Stimulated activated naive B cell treated with anti-CD40 and anti-IgM and Interleukin-4, amounts not matched to agents 10 μg/mL and 1 μg/mL and 100 μg/mL, for 72 hours (primary cell): ENCODE measurements at places on chromosomes 3 and 15.

GRCh38 chr15:55786341-55786740 lies 43.4 kb upstream of the PRTG start:
- no peak for DNase-seq

GRCh38 chr15:95085056-95085455 lies 853.7 kb downstream of the MCTP2 start:
- no peak for DNase-seq

GRCh38 chr3:116254541-116254940 lies 190.7 kb downstream of the LSAMP start:
- DNase-seq, result no peak

GRCh38 chr15:77118882-77119321 lies 48.0 kb upstream of the TSPAN3 start:
- DNase-seq, result no peak

- peak; percentile 40 for DNase-seq
Observed at GRCh38 chr3:197456261-197457091, 99.3 kb downstream of the BDH1 start.

- DNase-seq, result peak; percentile 28
Observed at GRCh38 chr3:36876181-36876936, 68.5 kb downstream of the TRANK1 start.

- DNase-seq, result no peak
Observed at GRCh38 chr3:52299879-52300611, 12.4 kb downstream of the GLYCTK start.

GRCh38 chr3:73557986-73558726 lies 66.6 kb downstream of the PDZRN3 start:
- no peak for DNase-seq

- no peak for DNase-seq
Observed at GRCh38 chr15:92112180-92112579, 258.7 kb downstream of the SLCO3A1 start.

DNA sequence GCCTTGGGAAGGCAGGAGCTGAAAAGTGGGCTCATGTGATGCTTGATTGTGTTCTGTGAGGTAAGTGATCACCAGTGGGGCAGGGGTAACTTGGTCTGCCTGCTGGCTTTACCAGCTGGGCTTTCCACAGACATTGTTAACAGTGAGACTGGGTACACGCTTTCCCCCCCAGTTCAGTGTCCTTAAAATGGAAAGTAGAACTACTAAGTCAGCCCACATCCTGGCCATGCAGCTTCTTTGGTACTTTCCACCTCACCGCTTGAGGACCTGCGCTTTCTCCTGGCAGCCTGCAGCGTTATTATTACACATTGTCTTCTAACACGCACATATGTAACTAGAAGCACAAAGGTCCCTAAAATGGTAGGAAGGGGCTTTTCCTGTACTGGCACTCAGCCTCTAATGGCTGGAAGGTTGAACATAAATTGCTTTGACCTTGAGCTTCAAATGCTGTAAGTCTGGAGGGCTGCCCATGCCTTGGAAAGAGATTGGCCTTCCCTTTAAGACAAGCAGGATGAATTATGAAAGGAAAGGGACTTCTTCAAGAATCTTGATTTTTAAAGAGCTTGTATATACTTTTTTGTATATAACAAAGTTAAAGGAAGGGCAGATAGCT lies 216.1 kb upstream of the ROPN1 start:
- DNase-seq, result no peak

GRCh38 chr3:49794926-49795905 lies 4.5 kb downstream of the CDHR4 start:
- DNase-seq, result no peak

DNA sequence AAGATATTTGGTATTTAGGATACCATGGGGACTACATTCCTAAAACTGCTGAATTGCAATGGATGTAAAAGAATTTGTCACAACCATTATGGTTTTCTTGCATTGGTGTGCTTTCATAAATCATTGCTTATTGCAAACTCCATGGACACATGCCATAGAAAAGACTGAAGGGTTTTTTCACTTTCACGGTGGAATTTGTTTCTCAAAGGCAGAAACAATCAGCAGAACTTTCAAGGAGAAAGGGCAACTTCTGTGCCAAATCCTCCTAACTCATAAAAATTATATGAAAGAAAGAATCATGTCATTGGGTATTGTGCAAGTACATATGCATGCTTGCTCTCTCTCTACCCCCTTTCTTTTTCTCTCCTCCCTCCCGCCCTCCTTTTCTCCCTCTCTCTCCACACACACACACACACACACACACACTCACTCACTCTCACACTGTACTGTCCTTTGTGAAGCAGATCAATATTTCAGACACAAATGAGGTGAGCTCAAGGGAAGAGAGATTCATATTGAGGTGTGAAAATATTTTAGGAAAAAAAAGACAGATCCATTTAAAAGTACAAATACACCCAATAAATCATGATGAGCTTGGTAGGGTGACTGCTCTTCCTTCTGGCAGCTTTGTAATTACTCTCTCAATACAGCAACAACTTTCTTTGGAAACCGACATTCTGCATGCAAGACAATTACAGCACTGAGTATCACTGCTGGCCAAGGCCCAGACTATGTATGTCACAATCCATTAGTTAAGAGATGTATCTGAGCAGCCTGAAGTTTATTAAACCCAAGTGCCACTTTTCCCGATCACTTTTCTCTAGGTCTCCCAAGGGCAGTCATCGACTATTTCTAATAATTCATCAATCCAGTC lies 492.6 kb downstream of the TUSC7 start:
- DNase-seq, result no peak

DNA sequence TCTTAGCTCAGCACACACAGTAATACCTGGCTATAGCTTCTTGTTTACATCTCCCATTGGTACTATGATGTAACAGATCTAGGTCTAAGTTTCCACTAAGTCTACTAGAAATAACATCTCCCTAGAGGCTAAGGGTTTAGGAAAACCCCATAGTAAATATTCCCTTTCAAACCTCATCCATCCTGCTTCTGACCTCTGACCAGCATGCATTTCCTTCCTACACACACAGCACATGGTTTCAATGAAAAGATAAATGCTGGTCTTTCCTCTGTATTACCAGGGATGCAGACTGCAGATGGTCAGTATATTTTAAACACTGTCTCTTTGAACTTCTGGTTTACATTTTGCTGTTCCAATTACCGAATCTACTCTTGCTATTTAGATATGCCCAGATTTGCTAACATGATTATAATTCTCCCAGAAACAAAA lies 96.6 kb downstream of the EFL1 start:
- no peak for DNase-seq

DNA sequence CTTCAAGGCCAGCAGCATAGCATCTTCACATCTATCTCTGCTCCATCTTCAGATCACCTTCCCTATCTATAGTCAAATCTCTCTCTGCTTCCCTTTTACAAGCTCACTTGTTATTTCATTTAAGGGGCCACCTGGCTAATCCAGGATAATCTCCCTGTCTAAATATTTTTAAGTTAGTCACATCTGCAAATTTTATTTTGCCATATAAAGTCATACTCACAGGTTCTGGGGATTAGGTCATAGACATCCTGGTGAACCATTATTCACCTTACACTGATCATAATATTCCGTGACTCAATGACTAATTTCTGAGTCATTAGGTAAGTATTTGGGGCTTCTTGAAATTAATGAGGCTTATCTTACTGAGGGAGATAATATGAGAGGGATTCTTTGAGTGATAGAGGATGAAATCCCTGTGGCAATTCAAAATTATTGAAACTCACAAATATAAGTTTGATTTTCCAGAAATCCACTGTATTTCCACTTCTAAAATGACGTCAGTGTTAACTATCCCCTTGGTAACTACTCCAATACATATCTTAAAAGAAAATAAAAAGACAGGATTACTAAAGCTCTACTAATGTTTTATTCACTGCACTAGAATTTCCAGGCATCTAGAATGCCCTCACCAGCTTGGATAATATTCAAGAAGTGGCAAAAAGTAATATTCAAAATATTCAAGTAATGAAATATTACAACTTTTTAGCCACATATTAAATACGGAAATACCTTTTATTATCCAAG lies 93.7 kb upstream of the RBMS3 start:
- no peak for DNase-seq

DNA sequence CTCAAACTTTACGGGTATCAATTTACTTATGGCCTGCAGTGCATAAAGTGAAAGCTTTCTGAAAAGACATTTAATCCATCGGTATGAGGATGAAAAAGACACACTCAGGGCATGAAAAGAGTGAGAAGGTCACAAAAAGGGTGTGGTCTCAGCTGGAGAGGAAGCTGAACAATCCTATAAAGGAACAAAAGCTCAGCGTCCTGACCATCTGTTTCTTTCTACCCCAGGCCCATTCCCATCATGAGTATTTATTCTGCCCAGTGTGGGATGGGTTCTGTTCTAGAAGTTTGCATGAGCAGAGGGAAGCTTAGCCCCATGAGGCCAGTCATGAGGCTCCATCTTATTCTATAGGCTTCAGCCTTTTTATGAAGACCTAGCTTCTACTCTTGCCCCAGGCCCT lies 144.6 kb downstream of the LPP start:
- no peak for DNase-seq

DNA sequence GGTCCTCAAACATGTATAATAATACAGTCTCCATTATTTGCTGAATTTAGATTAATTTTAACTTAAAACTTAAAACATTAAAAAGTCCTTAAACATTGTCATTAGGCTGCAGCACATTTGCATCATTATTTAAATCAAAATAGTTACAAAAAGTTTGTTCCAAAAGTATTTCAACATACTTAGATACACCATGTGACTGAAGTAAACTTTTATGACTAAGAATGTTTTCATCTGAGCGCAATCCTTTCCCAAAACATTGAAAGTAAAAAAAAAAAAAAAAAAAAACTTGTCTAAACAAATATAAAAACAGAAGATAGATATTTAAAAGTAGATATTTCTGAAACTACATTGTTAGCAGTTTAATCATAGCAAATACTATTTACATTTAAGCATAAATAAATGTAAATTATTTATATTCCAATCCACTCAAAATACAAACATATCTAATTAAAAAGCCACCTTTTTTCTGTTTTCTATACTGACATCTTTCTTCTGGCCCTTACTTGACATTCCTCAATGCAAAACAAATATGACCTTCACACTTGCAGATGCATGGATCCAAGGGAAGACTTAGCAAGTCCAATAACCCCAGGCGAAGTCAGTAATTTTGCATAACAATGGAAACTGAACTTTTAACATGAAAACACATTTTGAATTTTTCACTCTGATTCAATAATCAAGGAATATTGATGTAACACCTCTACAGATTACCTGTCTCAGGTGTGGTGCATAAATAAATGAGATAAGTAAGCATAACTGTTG lies 10.3 kb downstream of the FAM227B start:
- no peak for DNase-seq

- DNase-seq, result peak; percentile 41
Observed at GRCh38 chr15:68924866-68925560, 5.3 kb upstream of the SPESP1 start.

- DNase-seq, result no peak
Observed at GRCh38 chr3:159560214-159560979, 428.2 kb upstream of the IL12A start.

DNA sequence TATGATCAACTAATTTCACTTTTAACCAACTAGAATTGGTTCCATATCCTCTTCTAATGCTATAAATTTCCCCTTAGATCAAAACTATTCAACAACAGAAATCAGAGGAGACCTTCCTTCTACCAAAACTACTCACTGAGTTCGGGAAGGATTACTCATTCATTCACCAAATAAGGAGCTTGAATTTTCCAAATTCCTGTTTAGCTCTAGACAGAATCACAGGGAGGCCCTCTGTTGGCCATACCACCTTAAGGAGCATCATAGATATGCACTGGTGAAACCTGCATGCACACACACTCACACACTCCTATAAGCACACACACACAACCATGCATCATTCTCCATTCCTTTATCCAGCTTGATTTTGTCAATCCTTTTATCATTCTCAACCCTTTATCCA lies 49.0 kb downstream of the SUCLG2 start:
- no peak for DNase-seq

DNA sequence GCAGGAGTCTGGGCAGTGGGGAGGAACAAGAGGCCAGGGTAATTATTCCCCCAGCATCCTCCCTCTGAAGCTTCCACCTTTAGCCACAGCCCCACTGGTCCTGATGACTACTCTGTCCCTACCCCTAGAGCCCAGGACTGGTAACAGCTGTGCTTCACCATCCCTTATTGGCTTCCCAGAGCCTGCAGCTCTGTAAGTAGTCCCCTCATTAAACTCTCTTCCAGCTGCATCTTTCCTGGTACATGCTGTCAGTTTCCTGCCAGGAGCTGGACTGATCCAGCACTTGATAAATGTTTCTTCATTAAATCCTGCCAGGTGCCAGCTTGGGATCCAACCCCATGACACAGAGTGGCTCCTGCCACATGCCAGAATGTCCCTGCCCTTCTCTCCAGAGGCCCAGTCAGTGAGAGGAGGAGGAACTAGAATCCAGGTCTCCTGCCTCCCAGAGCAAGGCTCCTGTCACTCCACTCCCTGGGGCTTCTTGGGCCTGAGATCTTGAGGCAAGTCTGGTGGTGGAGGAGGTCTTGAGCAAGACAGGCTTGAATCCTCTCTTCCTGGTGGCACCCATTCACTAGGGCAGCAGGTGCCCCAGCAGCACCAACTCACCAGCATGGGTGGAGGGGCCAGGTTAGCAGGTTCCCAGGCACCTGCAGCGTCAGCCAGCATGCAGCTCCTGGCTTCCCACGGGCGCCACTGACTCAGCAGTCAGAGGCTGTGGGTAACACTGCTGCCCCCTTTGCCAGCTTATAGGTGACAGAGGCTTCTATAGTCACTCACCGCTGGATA lies 27.6 kb downstream of the FBXW12 start:
- no peak for DNase-seq

DNA sequence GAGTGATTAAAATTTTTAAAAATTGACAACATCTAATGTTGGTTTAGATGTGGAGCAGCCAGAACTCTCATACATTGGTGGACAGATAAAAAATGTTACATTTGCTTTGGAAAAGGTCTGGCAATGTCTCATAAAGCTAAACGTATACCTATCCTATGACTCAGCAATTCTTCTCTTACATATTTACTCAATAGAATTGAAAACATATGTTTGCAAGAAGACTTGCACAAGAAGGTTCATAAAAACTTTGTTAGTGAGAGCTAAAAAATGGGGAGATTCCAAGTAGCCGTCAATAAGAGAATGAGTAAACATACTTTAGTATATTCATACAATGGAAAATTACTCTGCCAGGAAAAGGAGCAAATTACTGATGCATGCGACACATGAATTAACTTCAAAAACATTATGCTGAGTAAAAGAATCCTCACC lies 30.0 kb downstream of the MASP1 start:
- DNase-seq, result no peak

- DNase-seq, result no peak
Observed at GRCh38 chr3:184078851-184079250, 18.0 kb upstream of the HTR3E start.

GRCh38 chr3:191721390-191721861 lies 260.5 kb downstream of the PYDC2 start:
- no peak for DNase-seq

- no peak for DNase-seq
Observed at GRCh38 chr3:138455801-138456716, 21.6 kb downstream of the ESYT3 start.
